ENCODE measurements at places on chromosomes 6 and 20.

GRCh38 chr6:157461000-157461915, 80.3 kb downstream of the ZDHHC14 start:
- DNase-seq, result no peak

DNA sequence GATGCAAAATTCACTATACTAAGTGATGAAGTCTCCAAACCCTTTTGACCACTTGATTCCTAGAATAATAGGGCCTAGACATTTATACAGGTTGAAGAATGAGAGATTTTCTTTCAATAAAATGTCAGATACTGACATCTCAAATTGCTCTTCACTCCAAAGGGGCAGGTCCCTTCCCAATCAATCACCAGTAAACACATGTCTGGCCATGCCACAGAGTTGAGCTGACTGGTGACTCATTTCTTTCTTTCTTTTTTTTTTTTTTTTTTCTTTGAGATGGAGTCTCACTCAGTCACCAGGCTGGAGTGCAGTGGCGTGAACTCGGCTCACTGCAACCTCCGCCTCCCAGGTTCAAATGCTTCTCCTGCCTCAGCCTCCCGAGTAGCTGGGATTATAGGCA, 388.6 kb upstream of the BTBD3 start:
- no peak for DNase-seq

- no peak for DNase-seq
These were observed 208.4 kb upstream of the DTNBP1 start for GRCh38 chr6:15871276-15871675.

DNA sequence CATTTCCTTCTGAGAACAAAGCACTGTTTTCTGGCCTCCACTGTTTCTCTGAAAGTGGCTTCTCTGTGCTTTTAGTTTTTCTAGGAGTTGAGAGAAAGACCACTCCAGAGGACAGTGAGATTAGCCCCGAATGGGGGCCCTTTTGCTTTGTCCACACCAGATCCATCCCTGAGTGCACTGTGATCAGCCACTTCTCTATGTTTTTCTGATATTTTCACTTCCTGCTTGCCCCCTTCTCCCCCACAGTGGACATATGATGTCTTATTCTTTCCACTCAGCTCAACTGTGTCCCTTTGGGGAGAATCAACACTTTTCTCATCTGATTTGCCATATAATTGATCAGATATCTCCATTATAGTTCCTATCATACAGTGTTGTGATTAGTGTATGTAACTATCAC, 35.6 kb upstream of the HIVEP1 start:
- DNase-seq, result no peak

GRCh38 chr20:41373251-41373783, 6.7 kb upstream of the EMILIN3 start:
- no peak for DNase-seq

DNA sequence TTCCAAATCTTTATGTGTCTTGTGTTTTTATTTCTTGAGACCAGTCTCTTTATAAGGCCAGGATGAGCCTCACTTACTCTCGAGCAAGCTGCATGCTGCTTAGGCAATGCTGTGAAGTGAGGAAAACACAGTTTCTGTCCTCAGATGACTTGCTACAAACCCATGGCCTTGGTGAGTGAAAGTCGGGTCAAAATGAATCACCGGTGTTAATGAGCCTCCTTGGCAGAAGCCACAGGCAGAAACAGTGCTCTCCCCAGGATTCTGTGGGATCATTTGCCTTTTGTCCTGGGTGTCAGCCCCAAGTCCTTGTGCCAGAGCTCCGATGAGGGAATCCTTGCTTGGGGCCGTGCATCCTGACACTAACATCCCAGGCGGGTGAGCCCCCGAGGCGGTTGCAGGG, 482.5 kb downstream of the QKI start:
- no peak for DNase-seq

DNA sequence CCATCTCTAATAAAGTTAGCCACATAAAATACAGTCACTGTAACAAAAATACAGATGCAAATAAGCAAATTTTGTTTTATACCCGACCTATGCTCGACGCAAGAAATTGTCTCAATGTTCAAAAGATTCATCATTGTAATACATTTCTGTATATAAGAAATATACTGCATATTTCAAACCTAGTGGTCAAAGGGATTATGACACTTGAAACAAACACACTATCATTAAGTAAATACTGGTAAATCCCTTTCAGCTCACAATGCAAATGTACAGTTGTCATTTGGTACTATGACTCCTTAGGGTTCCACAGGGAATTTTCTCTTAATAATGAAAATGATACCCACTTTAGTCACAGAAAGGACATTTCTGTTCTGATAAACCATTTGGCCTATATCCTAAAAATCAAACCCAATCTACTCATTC, 2.2 kb downstream of the HIVEP2 start:
- DNase-seq, result no peak

DNA sequence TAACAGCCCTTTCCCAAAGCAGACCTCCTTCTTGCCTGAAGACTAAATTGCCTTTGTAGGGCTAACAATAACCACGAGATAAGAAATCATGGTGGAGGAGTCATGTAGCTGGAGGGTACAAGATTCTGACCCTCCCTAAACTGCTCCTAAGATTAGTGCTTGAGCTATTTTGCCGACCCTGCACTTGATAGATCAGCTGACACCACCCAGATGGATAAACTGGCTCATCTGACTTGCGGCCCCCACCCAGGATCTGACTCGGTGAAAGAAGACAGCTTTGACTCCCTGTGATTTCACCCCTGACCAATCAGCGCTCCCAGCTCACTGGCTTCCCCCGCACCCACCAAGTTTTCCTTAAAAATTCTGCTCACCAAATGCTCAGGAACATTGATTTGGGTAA, 57.6 kb upstream of the UNC93A start:
- no peak for DNase-seq

DNA sequence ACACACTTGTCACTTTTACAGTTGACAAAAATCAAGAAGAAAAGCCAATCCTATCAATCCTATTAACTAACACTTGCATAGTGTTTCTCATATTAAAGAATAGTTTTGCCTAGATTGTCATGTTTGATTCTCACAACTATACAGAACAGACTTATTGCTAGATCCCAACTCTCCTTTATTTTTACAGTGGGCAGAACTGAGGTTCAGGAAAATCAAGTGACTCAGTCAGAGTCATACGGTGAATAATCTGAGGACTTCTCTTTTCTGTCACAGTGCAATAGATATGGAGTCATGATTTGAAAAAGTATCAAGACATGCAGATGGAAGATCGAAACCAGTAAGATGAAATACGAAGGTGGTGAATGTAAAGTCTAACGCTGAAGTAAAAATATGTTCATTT, 195.1 kb upstream of the CITED2 start:
- no peak for DNase-seq

DNA sequence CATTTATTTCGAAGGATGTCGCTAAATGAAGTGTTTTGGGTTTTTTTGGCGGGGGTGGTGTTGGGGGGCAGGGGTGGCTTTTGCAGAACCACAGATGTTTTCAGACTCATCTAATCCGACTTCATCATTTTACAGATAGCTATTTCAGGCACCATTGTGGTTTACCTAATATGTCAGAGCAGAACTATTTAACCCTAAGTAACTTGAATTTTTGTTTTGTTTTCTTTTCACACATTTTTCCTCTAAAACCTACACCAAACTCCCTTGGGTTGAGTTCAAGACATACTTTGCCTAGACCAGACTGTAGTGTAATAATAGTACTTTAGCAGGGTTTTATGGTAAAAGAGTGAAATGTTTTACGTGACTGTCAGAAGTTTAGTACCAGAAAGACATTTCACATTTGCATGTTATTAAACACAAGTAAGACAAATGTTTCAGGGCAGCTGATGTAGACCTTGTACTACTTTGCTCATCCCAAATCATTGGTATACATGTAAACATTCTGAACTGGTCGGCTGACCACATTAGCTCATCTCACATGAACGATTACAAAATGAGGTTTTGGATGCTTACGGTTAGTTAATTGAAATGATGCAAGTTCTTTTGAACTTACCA, 37.7 kb downstream of the MAP3K4 start:
- no peak for DNase-seq

DNA sequence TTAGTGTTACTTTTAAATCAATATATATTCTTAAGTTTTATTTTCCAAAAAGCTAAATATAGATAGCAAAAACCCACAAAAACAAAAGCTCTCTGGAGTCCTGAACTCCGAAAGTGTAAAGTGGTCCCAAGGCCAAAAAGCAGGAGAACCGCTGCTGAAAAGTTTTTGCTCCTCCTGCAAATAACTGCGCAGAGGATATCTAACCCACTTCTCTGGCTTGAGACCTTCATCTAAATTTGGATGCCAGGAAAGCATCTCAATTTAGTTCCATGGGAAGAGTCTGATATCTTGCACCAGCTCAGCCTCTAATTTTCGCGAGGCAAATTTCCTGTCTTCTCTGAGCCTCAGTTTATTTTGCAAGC, 523 bp downstream of the MRPS10 start:
- no peak for DNase-seq
